MV-4-11 (cell line): ENCODE measurements at places on chromosomes 7 and 10.
A peak's percentile ranks its signal among the peaks of the same experiment; 100 is the strongest.

- DNase-seq: no peak
These were observed 24.9 kb downstream of the POLR3A start for GRCh38 chr10:78004215-78005026.

- peak; percentile 28 for DNase-seq
These were observed 70.9 kb downstream of the SYPL1 start for GRCh38 chr7:106041140-106041717.

DNA sequence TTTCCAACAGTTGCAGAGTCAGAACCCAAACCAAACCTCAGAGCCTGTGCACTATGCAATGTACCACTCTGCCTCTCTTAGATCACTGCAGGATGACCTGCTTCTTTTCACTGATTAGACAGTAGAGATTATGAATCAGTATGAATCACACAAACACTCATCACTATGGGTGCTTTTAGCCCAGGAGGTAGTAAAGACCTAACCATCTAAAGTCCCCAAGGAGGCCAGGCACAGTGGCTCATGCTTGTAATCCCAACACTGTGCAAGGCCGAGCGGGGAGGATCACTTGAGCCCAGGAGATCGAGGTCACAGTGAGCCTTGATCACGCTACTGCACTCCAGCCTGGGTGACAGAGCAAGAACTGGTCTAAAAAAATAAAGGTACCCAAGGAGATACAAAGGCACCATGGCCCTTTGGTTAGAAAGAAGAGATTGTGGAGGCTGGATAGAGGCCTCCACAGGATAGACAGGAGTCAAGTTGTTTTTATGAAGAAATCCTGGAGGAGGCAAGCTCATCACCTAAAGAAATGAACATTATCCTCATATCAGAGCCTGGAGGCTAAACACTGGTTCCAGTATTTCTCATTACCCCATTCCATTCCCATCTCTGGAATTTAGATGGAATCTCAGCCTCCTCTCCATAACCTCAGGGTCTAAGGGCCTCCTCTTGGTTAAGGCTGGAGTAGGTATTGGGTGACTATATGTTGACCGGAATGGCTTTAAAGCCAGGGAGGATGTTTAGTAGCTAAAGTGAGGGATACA is 12.9 kb downstream of the SEC31B start:
- no peak for DNase-seq

GRCh38 chr10:72419241-72419640 is 64.5 kb upstream of the DNAJB12 start:
- no peak for DNase-seq

DNA sequence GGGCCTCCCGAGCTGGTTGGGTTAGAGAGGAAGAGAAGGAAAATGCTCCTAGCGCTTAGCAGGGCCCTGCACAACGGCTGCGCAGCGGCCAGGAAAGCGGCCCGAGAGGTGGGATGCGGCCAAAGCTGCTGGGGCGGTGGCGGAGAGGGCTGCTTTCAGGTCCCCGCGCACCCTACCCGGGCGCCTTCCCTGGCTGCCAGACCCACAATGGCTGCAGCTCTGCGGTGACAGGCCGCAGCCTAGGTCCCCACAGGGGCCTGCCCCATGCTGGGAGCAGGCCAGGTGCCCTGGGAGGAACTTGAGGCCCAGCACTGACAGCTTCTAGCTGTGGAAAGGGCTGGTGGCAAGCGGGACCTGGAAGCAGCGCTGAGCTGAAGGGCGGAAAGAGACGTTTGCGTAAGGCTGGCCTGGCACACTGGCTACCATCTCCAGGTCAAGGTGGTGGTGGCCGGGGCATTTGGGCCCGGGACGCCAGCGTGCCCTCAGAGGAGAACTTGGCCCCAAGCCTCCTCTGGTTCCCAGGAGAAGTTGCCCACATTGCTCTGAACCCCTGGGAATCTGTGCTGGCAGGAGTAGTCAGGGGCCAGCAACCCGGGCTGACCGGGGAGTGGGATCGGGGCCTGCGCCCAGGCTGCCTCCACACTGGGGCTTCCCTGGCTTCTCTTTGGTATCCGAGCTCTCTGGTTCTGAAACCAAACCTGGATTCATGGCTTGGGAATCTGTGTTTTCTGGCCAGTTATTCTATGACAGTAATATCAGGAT is 72.9 kb upstream of the ZNF804B start:
- no peak for DNase-seq

GRCh38 chr7:97512441-97513207 is 219.3 kb upstream of the TAC1 start:
- DNase-seq: no peak

- peak; percentile 8 for DNase-seq
These were observed 861 bp upstream of the USP6NL start for GRCh38 chr10:11612021-11613001.

DNA sequence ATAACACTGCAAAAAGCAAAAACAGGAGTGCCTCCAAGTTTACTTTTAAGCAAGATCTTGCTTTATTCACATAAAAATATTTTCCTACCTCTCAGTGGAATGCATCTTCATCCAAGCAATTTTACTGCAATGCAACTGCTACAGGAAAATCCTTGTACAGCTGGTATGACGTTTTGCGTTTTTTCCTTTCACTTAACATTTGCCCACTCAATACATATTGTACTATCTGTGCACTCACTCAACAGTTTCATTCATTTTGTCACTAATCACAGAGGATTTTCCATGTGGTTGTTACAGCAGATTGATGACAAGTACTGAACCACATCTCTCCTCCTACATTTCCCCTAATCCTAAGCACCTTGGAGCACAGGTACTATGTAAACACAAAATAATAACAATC is 222.0 kb upstream of the IMMP2L start:
- no peak for DNase-seq
